NCI-H2171 treated with DMSO at 0.1 percent for 48 hours (cell line): ENCODE measurements at places on chromosomes 2 and 18.

DNA sequence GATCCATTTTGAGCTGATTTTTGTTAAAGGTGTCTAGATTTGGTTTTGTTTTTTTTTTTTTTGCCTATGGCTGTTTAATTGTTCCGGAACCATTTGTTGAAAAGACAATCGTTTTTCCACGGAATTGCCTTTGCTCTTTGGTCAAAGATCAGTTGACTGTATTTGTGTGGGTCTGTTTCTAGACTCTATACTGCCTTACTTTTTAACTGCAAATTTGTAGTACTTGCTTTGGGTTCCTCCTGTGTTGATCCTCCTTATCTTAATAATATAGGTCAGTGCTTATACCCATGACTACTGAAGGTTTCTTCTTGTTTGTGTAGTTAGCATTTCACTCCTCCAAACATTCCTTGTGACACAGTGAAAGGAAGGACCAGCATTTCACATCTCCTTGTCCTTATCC is 30.4 kb downstream of the CERS6 start:
- no peak for DNase-seq

DNA sequence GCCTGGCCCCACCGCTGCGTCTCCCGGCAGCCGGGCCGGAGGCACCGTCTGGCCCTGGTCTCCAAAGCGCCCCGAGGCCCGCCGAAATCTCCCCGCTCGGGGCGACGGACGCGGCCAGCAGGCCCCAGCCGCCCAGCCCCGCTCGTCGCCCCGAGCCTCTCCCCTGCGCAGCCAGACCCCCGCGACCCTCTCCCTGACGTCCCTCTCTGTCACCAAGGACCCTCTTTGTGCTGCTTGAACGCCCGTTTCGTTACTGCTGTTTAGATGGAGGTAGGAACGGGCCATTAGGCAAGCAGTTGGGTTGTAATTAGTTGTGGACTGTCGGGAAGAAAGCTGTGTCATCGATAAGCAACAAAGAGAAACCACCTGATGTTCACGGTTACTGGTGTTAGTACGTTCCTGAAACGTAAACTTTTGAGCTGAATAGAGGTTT is 686 bp downstream of the UBXN4 start:
- DNase-seq: peak; percentile 66

DNA sequence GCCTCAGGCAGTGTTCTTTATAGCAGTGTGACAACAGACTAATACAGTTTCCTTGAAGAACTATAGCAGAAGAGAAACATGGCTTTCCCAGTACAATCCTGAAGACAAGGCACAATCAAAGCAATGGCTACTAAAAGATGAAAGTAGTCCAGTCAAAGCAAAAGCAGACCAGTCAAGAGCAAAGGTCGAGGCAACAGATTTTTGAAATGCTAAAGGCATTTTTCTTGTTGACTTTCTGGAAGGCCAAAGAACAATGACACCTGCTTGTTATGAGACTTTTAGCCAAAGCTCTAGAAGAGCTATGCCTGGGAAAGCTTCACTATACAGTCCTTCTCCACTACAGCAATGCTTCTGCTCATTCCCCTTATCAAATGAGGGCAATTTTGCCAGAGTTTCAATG is 269.9 kb downstream of the EXOC6B start:
- no peak for DNase-seq

- DNase-seq: no peak
Measured at GRCh38 chr18:54378057-54378456, 20.4 kb downstream of the C18orf54 start.

- DNase-seq: no peak
Measured at GRCh38 chr2:188986839-188987238, 12.7 kb downstream of the COL3A1 start.

GRCh38 chr2:148926291-148926961 is 51.4 kb downstream of the KIF5C start:
- no peak for DNase-seq

DNA sequence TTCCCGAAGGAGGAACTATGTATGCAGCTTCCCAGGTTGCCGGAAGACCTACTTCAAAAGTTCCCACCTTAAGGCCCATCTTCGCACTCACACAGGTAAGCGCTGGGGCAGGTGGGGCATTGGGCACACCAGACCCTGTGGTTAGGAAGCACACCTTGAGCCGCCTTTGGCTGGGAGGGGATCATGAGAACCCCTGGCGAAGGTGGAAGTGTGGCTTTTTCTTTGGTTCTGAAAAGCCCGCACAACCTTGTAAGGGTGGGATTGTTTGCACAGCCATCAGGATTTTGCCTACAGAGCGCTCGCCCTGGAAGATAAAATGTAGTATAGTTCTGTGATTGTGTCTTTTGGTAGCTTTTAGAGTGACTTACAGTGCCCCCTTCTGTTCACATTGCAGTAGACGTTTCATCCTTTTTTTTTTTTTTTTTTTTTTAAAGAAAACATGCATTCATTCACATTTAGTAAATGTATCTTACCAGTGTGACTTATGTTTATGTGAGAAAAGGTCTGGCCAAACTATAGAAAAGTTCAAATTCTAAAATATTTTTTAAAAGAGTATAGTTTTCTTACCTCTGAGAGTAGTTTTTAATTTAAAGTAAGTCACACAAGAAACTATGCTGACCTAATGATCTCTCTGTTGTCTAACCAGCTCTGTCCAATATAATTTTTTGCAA is 5.3 kb downstream of the KLF11 start:
- DNase-seq: peak; percentile 76

GRCh38 chr2:208036357-208036756 is 11.0 kb upstream of the PLEKHM3 start:
- DNase-seq: no peak

DNA sequence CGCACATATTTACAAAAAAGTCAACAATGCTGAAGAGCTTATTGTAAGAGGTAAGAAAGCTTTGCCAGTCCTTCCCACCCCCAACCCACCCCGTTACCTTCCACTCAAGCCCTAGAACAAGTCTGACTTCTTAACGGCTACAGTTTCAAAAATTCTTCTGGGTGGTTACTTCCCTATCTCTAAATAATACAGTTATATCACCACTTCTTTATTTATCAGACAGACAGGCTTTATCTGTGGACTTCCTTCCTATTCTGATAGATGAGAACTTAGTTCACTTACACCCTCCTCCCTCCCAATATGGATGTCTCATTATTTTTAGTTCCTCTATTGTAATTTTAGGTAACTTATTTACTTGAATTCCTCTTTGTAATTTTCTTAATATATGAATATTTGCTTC is 26.7 kb upstream of the ACTR3 start:
- no peak for DNase-seq

DNA sequence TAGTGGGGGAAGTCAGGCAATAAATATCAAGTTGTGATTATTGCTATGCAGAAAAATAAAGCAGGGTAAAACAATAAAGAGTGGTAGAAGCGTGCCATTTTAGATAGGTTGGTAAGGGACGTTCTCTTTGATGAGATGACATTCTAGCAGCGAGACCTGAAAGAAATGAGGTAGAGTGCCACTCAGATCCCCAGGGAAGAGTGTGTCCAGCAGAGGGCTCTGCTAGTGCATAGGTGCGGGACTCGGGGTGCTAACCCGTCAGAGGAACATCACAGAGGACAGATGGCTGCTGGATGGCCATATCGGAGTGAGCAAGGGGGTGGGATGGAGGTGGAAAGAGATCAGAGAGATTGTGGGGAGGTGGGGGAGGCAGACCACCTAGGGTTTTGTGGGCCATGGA is 16.3 kb upstream of the GTF2A1L start:
- no peak for DNase-seq

GRCh38 chr2:190718652-190719526 is 70.0 kb downstream of the NAB1 start:
- peak; percentile 39 for DNase-seq

DNA sequence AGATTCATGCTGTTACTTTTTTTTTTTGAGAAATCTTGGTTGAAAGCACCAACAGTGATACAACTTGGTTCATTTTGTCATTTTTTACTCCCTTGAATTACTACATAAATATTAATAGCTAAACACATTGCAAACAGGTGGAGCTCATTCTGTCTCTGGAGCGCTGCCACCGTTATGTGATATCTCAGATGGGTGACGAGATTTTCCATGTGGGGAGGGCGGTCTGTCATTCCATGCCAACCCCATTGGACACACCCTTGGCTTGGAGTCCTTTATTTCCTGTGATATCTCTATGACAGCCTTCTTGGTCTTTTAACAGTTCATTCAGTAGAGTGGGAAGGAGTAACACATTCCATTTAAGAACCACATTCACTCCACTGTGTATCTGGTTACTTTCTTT is 794.8 kb downstream of the SATB2 start:
- DNase-seq: no peak

- DNase-seq: no peak
Measured at GRCh38 chr18:56747032-56747658, 96.0 kb downstream of the WDR7 start.

DNA sequence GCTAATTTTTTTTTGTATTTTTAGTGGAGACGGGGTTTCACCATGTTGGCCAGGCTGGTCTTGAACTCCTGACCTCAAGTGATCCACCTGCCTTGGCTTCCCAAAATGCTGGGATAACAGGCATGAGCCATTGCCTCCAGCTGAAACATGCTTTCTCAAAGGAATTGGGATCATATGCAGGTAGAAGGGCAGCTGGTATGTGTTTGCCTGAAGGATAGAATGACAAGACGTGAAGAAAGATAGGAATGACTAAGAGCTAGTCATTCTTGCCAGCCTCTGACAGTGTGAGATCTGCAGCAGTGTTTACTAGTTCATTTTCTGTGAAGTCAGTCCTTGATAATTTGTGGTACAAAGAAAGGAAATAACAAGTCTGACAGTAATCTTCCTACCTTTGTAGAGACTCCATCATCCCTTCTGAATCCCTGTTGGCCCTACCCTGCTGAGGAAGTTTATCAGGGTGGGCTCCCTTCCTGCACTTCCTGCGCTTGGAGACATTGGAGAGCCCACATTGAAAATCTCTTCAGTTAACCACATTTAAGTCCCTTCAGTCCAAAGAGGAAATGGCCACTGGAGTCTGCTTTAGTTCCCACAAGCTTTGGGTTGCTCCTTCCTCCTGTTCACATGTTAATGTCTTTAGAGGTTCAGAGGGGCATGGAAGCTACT is 14.7 kb downstream of the CFLAR start:
- peak; percentile 8 for DNase-seq

GRCh38 chr2:214593727-214594126 is 182.9 kb downstream of the VWC2L start:
- DNase-seq: no peak

- DNase-seq: no peak
Measured at GRCh38 chr2:206832873-206833272, 67.5 kb downstream of the FASTKD2 start.

DNA sequence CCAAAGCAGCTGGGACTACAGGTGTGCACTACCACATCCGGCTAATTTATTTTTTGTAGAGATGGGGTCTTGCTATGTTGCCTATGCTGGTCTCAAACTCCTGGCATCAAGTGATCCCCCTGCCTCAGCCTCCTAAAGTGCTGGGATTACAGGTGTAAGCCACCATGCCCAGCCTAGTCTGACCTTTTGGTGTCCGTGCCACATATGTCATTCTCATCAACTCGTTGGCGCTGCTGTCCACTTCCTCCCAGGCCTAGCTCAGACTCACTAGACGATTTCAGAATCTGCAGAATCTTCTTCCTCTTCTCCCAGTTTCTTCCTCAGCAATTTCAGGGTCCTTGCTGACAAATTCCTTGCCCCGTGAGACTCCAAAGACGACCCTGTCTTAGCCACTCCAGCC is 39.8 kb upstream of the DNMT3A start:
- DNase-seq: no peak

DNA sequence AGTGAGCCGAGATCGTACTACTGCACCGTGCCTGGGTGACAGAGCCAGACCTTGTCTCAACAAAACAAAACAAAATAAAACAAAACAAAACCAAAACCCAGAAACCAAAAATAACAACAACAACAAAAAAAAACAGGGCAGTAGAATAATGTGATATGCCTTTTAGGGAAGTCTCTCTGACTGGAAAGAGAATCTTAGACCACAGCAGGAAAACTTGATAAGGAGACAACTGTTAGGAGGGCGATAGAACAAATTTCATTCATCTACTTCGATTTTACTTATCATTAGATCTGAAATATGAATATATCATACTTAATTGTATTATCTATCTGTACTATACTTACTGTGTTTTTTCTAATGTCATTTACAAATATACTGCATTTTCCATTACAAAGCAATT is 109.0 kb upstream of the CNTNAP5 start:
- DNase-seq: no peak

DNA sequence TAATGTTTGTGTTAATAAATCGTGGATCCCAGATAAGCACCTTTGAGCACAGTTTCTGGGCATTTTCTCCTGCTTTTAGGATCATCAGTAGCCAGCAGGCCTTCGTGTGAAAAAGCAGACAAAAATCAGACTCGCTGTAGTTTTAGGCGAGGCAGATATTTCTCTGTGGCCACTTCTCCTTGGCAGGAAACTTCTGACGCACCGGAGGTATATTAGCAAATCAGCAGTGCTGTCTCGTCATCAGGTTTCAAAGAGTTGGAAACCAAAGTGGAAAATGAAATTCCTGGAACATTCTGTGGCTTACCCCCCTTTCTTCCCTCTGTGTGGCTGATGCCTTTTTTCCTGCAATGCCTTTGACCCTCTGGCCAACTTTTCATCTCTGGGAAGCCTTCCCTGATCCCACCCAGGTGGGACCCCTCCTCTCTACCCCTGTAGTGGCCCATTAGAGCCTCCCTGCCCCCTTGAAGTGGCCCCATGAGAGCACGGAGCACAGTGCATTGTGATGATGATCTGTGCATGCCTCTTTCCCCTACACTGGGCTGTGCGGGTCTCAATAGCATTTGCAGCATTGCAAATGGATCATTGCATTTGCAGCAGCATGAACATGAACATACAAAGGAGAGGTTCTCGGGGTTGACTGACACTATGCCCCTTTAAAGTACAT is 93.3 kb downstream of the RNF144A start:
- no peak for DNase-seq
